Endodermal cell (in vitro differentiated cells): ENCODE measurements at places on chromosomes 6 and 20.

GRCh38 chr20:43318755-43319297, 129.1 kb upstream of the PTPRT start:
- H3K27me3 ChIP-seq, result no peaks in the 10 kb centered on the region
- no peak overlapping the region for H3K4me3 ChIP-seq
- H3K4me1 ChIP-seq, result no peaks in the 10 kb centered on the region
- no peaks in the 10 kb centered on the region for H3K36me3 ChIP-seq

DNA sequence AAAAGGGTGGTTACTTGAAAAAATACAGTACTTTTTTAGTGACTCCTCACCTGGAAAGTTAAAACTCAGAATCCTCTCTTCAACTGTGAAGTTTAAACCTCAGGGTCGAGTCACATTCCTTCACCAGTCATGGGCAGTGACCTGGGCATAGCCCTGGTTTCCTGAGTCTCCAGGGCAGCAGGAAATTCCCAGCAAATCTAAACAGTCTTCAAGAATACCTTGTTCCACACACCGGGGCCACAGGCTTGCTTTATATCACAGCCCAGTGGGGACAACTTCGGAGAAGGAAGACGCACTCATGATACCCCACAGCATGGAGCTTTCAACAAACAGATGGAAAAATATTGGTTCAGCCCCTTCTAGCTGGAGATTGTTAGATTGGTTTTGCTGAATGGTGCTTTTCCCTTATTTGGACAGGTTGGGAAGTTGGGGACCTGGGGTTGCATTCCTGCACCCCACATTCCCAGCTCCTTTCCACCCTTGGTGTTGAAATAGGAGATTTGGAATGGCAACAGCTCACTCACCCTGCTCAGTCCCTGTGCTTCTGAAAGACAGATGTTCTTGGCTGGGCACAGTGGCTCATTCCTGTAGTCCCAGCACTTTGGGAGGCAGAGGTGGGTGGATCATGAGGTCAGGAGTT, 113.0 kb upstream of the TMEM170B start:
- no peaks in the 10 kb centered on the region for H3K36me3 ChIP-seq
- no peak overlapping the region for H3K4me3 ChIP-seq
- H3K27me3 ChIP-seq, result no peaks in the 10 kb centered on the region
- H3K27ac ChIP-seq, result no peak overlapping the region

- H3K27me3 ChIP-seq, result peaks cover 50% of the 10 kb centered on the region
- DNase-seq, result no peak
- peaks cover 5% of the 10 kb centered on the region for H3K4me1 ChIP-seq
- no peak overlapping the region for H3K4me3 ChIP-seq
- no peak overlapping the region for H3K27ac ChIP-seq
Observed at GRCh38 chr6:99143108-99143861, 195.5 kb upstream of the FBXL4 start.

- no peak for DNase-seq
- no peaks in the 10 kb centered on the region for H3K36me3 ChIP-seq
- no peaks in the 10 kb centered on the region for H3K4me1 ChIP-seq
- H3K27ac ChIP-seq, result no peak overlapping the region
- no peaks in the 10 kb centered on the region for H3K27me3 ChIP-seq
- H3K4me3 ChIP-seq, result no peak overlapping the region
Observed at GRCh38 chr20:4581838-4582237, 139.9 kb upstream of the PRND start.

DNA sequence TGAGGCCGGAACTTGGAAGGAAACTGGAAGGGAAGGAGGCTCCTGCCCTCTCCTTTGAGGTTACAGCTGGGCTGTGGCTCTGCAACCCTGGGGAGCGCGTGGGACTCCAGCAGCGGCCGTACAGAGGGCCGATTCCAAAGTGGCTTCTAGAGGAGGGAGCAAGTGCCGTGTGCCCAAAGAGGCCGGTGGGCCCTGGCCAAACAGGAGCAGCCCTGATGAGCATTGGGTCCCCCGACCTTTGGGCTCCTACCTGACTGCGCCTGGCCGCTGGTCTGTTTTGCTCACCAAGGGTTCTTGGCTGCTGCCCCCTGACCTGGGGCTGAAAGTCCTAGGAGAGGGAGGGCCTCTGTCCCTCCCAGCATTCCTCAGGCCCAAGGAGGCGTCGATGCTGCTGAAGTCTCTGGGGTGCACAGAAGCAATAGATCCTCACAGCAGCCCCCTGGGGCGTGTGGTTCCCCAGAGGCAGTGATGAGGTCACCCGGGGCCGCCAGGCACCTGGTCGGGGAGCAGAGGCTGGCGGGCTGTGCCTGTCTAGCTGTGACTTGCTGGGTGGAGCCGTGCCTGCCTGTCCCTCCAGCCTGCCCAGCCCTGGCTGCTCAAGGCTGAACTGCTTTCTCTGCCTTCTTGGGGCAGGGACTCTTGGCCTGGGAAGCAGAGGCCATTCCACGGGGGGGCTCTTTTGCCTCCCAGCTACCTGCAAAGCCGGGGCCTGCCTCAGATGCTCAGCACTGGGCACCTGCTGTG, 9.8 kb downstream of the RBM38 start:
- peaks cover 20% of the 10 kb centered on the region for H3K36me3 ChIP-seq
- DNase-seq, result no peak
- H3K27ac ChIP-seq, result no peak overlapping the region
- no peak overlapping the region for H3K4me3 ChIP-seq
- no peaks in the 10 kb centered on the region for H3K27me3 ChIP-seq
- H3K4me1 ChIP-seq, result no peaks in the 10 kb centered on the region

- no peak for DNase-seq
- peak overlapping the region; percentile 47 for H3K27ac ChIP-seq
- peaks cover 19% of the 10 kb centered on the region for H3K36me3 ChIP-seq
- H3K27me3 ChIP-seq, result no peaks in the 10 kb centered on the region
- no peak overlapping the region for H3K4me3 ChIP-seq
- no peaks in the 10 kb centered on the region for H3K4me1 ChIP-seq
Observed at GRCh38 chr6:31559958-31560696, 12.0 kb upstream of the LTA start.

- H3K36me3 ChIP-seq, result peaks cover 54% of the 10 kb centered on the region
- peak; percentile 83 for DNase-seq
- H3K27me3 ChIP-seq, result no peaks in the 10 kb centered on the region
- peak overlapping the region; percentile 96 for H3K4me3 ChIP-seq
- no peak overlapping the region for H3K27ac ChIP-seq
Observed at GRCh38 chr6:43773050-43773979, 3.3 kb downstream of the VEGFA start.

- H3K4me3 ChIP-seq, result no peak overlapping the region
- no peaks in the 10 kb centered on the region for H3K4me1 ChIP-seq
- no peak for DNase-seq
Observed at GRCh38 chr6:28322661-28323060, 13.3 kb downstream of the ZSCAN31 start.

GRCh38 chr20:57649617-57650015, 29.4 kb upstream of the ZBP1 start:
- DNase-seq, result no peak
- H3K4me1 ChIP-seq, result peaks cover 7% of the 10 kb centered on the region
- H3K27me3 ChIP-seq, result no peaks in the 10 kb centered on the region
- peak overlapping the region; percentile 7 for H3K27ac ChIP-seq
- peaks cover 52% of the 10 kb centered on the region for H3K36me3 ChIP-seq

DNA sequence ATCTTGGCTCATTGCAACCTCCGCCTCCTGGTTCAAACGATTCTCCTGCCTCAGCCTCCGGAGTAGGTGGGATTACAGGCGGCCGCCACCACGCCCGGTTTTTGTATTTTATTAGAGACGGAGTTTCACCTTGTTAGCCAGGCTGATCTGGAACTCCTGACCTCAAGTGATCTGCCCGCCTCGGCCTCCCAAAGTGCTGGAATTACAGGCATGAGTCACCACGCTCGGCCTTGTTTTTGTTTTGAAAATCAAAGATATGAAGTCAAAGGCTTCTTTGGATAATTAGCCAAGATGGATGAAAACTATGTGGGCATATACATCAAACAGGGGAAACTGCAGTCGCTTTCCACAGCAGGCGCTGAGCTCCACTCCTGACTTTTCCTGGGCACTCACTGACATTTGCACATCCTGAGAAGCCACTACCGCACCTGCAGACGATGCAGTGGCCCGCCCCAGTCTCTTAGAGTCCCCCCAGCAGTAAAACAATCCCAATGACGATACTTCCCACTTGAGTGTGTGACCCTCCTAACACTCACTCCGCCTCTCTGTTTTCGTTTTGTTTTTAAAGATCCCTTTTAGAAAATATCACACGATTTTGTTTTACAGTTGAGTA, 44.1 kb downstream of the GJA1 start:
- no peak overlapping the region for H3K4me3 ChIP-seq
- DNase-seq, result no peak
- H3K4me1 ChIP-seq, result no peaks in the 10 kb centered on the region
- H3K36me3 ChIP-seq, result no peaks in the 10 kb centered on the region

- H3K27me3 ChIP-seq, result no peaks in the 10 kb centered on the region
- H3K4me3 ChIP-seq, result no peak overlapping the region
- H3K4me1 ChIP-seq, result peaks cover 2% of the 10 kb centered on the region
- no peak overlapping the region for H3K27ac ChIP-seq
- no peak for DNase-seq
Observed at GRCh38 chr6:97032955-97033354, 108.4 kb downstream of the KLHL32 start.

- no peak overlapping the region for H3K4me3 ChIP-seq
- no peak overlapping the region for H3K27ac ChIP-seq
- no peaks in the 10 kb centered on the region for H3K4me1 ChIP-seq
- no peak for DNase-seq
Observed at GRCh38 chr6:19410481-19410880, 426.7 kb upstream of the ID4 start.

GRCh38 chr6:119736296-119737021, 386.9 kb upstream of the MAN1A1 start:
- H3K4me1 ChIP-seq, result no peaks in the 10 kb centered on the region
- H3K4me3 ChIP-seq, result no peak overlapping the region
- no peaks in the 10 kb centered on the region for H3K27me3 ChIP-seq
- no peak overlapping the region for H3K27ac ChIP-seq

GRCh38 chr6:50778696-50779095, 40.0 kb upstream of the TFAP2B start:
- H3K4me1 ChIP-seq, result no peaks in the 10 kb centered on the region
- H3K27me3 ChIP-seq, result no peaks in the 10 kb centered on the region
- H3K27ac ChIP-seq, result no peak overlapping the region
- no peak for DNase-seq
- no peak overlapping the region for H3K4me3 ChIP-seq

DNA sequence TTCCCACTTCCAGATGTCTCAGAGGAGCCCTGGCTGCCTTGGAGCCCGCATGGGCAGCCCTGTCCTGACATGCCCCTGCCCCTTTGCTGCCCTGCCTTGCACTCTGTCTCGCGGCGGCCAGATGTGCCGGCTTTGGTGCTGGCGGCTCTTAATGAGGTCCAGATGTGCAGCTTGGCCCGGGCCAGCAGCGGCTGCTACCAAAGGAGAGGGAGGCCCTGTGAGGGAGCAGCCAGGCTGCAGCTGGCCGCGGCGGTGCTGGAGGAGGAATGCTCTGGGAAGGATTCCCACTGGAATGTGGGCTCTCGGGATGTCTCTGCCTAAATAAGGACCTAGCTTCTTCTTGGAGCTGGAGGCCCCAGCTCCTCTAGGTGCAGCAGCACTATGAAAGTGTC, 72.4 kb downstream of the FGD2 start:
- H3K36me3 ChIP-seq, result no peaks in the 10 kb centered on the region
- peak; percentile 83 for DNase-seq
- no peaks in the 10 kb centered on the region for H3K4me1 ChIP-seq
- H3K4me3 ChIP-seq, result no peak overlapping the region
- no peaks in the 10 kb centered on the region for H3K27me3 ChIP-seq

- no peak for DNase-seq
- no peak overlapping the region for H3K4me3 ChIP-seq
- no peaks in the 10 kb centered on the region for H3K4me1 ChIP-seq
Observed at GRCh38 chr20:56796345-56796744, 167.2 kb downstream of the TFAP2C start.

DNA sequence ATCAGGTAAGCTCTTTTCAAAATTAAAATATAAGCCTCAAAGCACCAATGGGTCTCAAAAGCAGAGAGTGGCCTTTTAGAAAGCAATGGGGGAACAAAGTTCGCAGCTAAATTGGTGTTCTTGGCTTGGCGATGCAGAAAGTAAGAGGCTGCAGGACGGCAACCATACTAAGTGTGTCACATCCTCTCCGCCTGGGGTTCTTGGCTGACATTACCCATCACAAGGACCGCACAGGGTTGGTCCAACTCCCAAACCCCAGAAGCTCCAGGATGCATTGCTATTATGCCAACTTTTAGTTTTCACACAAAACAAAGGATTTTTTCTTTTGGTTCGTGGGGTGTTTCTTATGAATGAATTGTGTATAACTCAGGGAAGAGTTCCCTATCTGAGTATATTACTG, 124.8 kb downstream of the PRKN start:
- no peaks in the 10 kb centered on the region for H3K36me3 ChIP-seq
- H3K27me3 ChIP-seq, result no peaks in the 10 kb centered on the region
- H3K4me3 ChIP-seq, result no peak overlapping the region
- no peak overlapping the region for H3K27ac ChIP-seq
- no peaks in the 10 kb centered on the region for H3K4me1 ChIP-seq

DNA sequence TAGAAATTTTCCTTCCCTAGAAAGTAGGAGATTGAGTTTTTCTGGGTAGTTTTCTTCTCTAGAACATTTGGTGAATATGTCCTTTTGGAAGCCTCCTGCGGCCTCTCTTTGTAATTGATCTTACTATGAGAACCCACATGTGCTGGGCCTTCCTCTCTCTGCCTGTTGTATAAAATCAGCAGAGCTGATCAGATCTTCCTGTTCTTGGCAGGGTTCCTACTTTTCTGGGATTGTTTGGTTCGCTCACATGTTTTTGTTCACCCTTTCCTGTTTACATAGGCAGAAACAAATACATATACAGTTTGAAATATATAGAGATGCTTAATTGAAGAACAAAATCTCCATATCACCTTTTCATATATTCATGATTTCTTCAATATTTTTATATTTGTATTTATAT, 57.8 kb downstream of the IL22RA2 start:
- no peaks in the 10 kb centered on the region for H3K36me3 ChIP-seq
- DNase-seq, result no peak
- H3K27me3 ChIP-seq, result no peaks in the 10 kb centered on the region
- H3K4me1 ChIP-seq, result no peaks in the 10 kb centered on the region

GRCh38 chr6:36025260-36025931, 955 bp upstream of the SLC26A8 start:
- H3K4me3 ChIP-seq, result peak overlapping the region; percentile 47
- no peaks in the 10 kb centered on the region for H3K36me3 ChIP-seq
- no peak overlapping the region for H3K27ac ChIP-seq
- DNase-seq, result no peak
